ENCODE measurements at places on chromosomes 4 and X.
A peak's percentile ranks its signal among the peaks of the same experiment; 100 is the strongest.

- DNase-seq, result no peak
Measured at GRCh38 chrX:154508384-154508745, 7.7 kb downstream of the FAM3A start.

DNA sequence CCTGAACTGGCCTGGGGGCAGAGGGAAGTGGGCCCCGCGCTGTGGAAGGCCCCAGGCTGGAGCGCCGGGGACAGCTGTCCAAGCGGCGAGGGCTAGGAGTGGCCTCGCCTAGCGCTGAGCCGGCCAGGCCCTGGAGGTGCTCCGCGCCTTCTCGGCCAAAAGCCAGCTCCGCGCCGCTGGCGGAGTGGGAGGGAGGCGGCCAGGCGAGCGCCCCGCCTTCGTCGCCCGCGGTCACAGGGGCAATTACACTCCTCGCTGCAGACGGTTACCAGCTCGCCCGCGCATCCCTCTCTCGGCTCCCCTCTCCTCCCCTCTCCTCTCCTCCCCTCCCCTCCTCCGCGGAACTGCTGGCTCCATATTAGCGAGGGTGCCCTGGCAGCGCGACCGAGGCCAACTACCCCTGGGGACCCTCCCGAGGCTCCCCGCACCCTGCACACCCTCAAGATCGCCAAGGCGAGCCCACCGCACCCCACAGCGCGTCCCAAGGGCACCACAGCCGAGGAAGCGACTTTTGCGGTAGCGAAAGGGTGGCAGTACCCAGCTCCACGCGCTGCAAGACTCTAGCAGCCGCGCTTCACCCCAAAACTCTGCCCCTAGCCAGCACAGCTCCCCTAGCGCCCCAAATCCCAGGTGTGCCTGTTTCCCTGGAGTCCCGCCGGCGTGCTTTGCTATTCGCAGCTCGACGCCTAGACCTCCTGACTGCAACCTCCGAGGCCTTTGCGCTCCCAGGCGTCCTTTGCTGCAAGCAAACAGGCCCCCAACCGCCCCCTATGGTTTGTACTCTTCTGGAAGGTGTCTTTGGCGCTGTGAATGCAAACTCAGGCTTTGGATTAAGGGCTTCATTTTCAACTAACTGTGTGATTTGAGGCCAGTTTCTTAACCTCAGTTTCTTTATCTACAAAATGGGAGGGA is 91.4 kb downstream of the BCOR start:
- no peak for DNase-seq

DNA sequence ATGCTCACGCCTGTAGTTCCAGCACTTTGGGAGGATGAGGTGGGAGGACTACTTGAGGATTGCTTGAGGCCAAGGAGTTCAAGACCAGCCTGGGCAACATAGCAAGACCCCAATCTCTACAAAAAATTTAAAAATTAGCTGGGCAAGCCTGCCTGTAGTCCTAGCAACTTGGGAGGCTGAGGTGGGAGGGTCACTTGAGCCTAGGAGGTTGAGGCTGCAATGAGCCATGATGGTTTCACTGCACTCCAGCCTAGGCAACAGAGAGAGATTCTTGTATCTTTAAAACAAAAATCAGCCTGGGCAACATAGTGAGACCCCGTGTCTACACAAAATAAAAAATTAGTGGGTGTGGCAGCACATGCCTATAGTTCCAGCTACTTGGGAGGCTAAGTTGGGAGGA is 1.9 kb downstream of the ZNF41 start:
- no peak for DNase-seq

DNA sequence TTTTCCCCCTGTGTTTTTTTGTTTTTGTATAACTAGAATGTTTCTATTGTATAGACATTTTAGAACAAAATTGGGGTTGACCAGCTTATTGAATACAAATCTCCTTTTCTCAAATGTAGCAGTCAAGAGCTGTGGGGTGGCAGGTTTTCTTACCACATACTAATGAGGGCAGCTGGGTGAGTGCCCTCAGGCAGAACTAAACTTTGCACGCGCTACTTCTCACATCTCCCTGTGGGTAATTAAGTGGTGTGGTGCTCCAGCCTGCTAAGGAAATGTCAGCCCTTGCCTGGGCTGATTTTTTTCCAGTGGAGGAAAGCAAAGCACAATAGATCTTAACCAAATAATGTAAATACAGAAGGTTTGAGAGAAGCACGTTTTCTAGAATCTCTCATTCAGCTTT is 717.6 kb upstream of the TENM3 start:
- no peak for DNase-seq

- peak; percentile 33 for DNase-seq
Measured at GRCh38 chrX:40062525-40063155, 35.1 kb downstream of the BCOR start.

GRCh38 chrX:21843179-21843578 is 3.8 kb downstream of the MBTPS2 start:
- no peak for DNase-seq

- no peak for DNase-seq
Measured at GRCh38 chr4:20253735-20254409, 2.2 kb downstream of the SLIT2 start.

DNA sequence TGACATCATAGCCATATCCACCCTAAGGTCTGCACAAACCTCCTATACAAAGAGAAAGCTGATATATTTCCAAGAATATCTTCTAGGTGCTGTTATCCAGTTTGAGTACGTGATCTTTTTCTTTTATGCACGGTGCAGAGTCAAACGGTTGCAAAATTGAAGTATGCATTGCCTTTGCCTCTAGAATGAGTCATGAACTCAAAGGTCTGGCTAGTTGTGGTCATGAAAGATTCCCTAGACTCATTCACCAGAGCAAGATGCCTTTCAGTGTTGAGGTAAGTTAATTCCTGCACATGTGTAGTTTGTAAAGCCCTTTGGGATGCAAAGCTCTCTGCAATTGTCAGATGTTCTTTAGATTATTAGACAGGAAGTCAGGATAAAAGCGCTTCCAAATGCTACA is 704.4 kb downstream of the PCDH19 start:
- DNase-seq, result no peak

- DNase-seq, result no peak
Measured at GRCh38 chrX:134721766-134722532, 63.7 kb upstream of the PLAC1 start.

DNA sequence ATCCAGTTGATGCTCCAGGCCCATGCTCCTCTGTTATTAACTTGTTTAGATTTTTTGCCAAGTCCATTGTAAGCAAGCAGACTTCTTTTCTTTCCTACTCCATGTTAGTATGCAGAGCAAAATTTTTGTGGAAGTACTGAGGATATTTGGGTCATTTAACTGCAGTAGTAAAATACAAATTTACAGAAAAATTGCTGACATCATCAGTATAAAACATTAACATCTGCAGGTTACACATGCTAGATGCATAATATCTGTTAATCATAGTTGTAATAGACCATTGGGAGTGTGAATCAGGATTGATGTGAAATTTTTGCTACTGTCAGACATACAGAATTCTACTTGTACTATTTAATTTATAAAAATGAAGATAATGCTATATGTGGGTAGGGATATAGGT is 454.1 kb upstream of the CXorf51B start:
- DNase-seq, result no peak

GRCh38 chr4:97374526-97374925 is 768.8 kb downstream of the STPG2 start:
- no peak for DNase-seq

DNA sequence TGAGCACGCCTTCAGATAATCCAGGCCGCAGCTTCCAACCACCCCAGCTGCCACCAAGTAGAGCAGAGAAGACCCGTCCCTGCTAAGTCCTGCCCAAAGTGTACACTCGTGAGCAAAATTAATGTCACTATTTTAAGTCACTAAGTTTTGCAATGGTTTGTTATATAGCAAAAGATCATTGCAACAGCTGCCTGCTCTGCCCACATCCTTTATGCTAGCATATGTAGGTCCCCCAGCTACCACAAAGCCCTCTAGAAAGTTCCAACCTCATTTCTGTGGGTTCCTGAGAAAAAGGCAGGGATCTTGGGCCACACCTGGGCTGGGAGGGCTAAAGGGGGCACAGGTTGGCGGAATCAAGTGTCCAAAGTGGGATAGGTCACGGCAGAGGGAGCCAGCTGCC is 346.9 kb downstream of the BCOR start:
- DNase-seq, result no peak

GRCh38 chr4:80407246-80407645 is 71.7 kb downstream of the CFAP299 start:
- DNase-seq, result no peak

DNA sequence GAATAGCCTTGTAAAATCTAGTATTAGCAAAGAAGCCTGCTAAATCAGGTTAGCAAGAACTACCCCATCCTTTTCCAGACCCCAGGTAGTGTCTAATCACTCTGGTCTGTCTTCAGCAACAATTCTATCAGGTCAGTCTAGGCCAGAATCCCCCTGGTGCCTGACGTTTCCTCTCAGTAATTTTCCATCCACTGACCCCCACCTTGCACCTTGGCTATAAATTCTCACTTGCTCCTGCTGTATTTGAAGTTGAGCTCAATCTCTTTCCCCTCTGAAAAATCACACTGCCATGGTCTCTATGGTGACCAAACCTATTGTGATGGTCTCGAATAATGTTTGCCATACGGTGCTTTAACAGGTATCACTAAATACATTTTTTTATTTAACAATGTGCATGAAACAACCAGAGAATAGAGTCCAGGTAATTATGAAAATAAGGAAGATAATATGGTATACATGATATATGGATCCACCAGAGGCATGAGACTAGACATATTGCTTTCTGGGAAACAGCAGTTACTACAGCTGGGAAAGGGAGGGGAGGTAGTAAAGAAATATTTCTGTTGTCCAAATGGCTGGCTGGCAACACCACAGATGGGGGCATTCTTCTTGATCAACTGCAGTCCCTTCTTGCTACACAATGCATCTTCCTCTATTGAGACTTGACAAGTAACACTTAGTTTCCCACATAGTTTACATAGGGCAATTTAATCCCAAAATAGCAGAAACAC is 33.8 kb downstream of the CXCL1 start:
- no peak for DNase-seq

DNA sequence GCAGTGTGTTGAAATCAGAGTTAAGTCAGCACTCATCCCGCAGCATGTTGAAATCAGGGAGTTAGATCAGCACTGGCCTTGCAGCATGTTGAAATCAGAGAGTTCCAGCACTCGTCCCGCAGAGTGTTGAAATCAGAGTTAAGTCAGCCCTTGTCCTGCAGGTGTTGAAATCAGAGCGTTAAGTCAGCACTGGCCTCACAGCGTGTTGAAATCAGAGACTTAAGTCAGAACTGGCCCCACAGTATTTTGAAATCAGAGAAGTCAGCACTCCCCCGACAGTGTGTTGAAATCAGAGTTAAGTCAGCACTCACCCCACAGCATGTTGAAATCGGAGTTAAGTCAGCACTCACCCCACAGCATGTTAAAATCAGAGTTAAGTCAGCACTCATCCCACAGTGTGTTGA is 10.9 kb upstream of the UVSSA start:
- no peak for DNase-seq

- peak; percentile 55 for DNase-seq
Measured at GRCh38 chrX:115233497-115234455, at the start of gene LRCH2. Gene LRCH2 (minus strand): TSS chrX:115234096. CDS start chrX:115234041, 55 bp downstream.

- no peak for DNase-seq
Measured at GRCh38 chrX:74446876-74447275, 25.6 kb downstream of the SLC16A2 start.
